ENCODE measurements at places on chromosomes 16 and 17. TPM values are rescaled to one million over a fixed set of nuclear protein-coding genes. Genes with fewer than 3 reads are reported as not detected.

DNA sequence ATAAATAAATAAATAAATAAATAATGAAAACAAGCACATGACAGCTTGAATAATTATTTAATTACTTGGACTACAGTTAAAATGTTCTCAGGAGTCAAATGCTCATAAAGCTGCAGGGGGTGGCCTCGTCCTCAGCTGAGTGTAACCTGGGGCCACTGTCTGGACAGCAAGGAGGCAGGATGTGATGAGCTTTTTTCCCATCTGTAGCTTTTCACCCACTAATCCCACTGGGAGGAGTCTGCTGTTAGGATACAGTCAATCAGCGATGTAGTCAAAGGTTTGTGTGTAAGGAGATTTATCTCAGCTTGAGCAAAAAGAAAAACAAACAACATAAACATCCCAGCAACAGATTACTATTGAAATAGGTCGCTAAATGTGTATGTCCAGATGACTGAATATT, 22.5 kb downstream of the ZCCHC14 start:
- no peak for DNase-seq

- no peak for DNase-seq
Measured at GRCh38 chr17:77476931-77477805, 336.4 kb downstream of the SEC14L1 start.

DNA sequence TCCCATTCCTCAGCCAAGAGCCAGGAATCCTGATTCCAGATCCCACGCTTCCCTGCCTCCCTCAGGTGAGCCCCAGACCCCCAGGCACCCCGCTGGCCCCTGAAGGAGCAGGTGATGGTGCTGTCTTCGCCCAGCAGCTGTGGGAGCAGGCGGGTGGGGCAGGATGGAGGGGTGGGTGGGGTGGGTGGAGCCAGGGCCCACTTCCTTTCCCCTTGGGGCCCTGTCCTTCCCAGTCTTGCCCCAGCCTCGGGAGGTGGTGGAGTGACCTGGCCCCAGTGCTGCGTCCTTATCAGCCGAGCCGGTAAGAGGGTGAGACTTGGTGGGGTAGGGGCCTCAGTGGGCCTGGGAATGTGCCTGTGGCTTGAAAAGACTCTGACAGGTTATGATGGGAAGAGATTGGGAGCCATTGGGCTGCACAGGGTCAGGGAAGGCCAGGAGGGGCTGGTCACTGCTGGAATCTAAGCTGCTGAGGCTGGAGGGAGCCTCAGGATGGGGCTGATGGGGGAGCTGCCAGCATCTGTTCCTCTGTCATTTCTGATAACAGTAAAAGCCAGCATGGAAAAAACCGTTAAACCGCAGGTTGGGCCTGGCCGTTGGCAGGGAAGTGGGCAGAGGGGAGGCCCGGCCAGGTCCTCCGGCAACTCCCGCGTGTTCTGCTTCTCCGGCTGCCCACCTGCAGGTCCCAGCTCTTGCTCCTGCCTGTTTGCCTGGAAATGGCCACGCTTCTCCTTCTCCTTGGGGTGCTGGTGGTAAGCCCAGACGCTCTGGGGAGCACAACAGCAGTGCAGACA, at the start of gene SPN:
TSS of gene SPN (plus strand) at position 232 of the 791 bp plus-strand sequence. CDS start at position 714, 482 bp downstream.
- DNase-seq, result peak; percentile 45

- no peak for DNase-seq
Measured at GRCh38 chr17:4711661-4712181, 1.3 kb downstream of the ARRB2 start.

- DNase-seq, result no peak
Measured at GRCh38 chr17:76543482-76543825, 3.6 kb downstream of the PRCD start.

GRCh38 chr17:42675348-42675964, 1.3 kb downstream of the PLEKHH3 start:
- DNase-seq, result no peak

- DNase-seq, result no peak
Measured at GRCh38 chr16:56995136-56995805, 5.9 kb downstream of the NLRC5 start.

GRCh38 chr16:81560979-81561657, 116.5 kb downstream of the CMIP start:
- no peak for DNase-seq

GRCh38 chr16:19780321-19780720, 62.2 kb downstream of the IQCK start:
- no peak for DNase-seq

GRCh38 chr16:67963292-67963661, 5.2 kb downstream of the SLC12A4 start:
- no peak for DNase-seq

DNA sequence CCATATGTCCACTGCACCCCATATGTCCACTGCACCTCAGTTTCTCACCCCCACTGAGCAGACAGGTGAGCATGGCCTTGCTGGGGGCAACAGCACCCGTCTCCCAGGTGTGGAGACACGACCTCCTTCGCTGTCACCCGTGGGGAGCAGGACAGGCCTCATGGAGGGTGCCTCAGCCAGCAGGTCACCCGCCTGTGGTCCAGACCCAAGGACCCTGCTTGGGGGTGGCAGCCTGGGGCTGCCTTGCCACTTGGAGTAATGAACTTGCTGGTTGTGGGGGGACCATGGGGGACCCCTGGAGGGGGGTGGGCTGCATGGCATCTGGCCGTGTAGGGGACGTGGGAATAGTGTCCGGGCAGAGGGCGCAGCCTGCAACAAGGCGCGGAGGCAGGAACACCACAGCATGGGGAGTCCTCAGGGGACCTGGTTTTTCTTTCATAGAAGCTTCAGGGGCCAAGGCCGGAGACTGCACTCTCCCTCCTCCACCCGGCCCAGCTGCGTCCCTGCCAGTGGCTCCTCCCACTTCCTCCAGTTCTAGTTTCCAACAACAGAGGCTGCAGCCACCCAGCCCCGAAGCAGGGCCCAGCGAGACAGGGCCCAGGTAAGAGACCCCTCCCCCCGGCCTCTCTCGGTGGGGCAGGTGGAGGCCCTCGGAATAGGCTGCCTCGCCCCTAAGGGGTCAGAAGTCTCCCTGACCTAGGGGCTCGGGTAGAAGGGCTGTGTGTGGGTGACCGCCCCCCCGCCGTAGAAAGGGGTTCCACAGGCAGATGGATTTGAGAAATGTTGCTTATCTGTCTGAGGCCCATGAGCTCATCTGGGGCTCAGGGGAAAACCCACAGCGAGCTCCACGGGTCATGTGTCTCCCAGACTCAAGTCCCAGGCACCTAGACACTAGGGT, at the start of gene NHLRC4:
TSS of gene NHLRC4 (plus strand) at position 531 of the 898 bp plus-strand sequence. CDS start 1,043 bp downstream, outside the sequence.
- peak; percentile 63 for DNase-seq

- no peak for DNase-seq
Measured at GRCh38 chr16:10497132-10498101, 83.0 kb downstream of the EMP2 start.

GRCh38 chr17:83149029-83149725, 69.8 kb downstream of the METRNL start:
- DNase-seq, result no peak

DNA sequence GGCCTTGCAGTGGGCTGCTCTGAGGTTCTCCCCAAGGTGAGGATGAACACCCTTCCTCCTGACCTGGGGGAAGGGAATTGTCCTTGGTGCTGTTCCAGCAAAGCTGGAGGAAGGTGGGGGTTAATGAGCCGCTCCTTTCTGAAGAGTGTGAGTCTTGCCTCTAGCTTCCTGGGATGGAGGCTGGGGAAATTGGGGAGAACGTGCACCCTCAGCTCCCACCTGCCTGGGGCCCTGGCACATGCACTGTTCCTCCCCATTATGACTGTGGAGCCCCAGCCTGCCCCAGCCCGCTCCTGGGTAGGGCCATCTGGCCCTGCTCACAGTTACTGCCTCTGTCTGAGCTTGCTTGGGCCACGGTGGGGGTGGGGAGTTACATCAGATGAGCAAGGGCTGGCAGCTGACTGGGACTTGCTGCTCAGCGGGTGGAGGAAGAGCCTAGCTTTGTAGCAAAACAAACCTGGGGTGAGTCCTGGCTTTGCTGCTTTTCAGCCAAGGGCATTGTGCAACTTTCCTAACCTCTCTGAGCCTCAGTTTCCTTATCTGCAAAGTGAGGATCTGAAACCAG, 11.1 kb downstream of the TNS4 start:
- no peak for DNase-seq

GRCh38 chr16:56691885-56692284, 9.6 kb downstream of the MT1X start:
- no peak for DNase-seq

DNA sequence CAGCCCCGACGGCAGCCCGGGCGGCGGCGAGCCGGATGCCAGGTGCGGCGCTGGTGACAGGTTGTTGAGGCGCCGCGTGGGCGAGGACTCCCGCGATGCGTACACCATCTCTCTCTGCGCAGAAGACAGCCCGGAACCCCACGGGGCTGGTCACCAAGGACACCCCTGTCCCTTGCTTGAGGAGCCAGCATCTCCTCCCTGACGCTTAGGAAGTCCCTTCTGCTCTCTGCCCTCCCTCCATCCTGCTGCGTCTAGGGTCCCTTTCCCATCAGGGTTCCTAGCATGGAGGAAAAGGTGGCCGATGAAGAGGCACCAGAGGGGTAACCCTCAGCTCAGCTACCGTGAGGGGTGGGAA, 43.6 kb downstream of the SRCIN1 start:
- no peak for DNase-seq

GRCh38 chr16:9791556-9791955, 390.7 kb downstream of the GRIN2A start:
- DNase-seq, result no peak

GRCh38 chr17:43193251-43193650, 18.4 kb upstream of the TMEM106A start:
- DNase-seq, result no peak

- DNase-seq, result no peak
Measured at GRCh38 chr17:81021531-81022343, 13.2 kb upstream of the BAIAP2 start.

- DNase-seq, result no peak
Measured at GRCh38 chr16:55248494-55248893, 75.5 kb upstream of the IRX6 start.

DNA sequence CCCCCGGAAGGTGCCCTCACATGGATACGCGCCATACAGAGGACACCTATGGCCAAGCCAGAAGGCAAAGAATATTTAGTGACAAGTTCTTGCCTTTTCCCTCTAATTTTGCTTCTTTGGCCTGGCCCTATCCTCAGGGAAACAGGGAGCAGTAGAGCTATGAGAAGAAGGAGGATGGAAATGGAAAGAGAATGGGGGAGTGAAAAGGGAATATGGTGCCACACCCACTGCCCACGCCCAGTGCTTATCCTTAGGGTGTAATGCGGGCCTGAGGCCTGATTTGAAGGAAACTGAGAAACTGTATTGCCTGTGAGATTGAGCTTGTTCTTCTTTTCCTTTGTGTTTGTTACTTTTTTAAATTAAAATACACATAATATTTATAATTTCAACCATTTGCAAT, 255.1 kb downstream of the HS3ST3A1 start:
- DNase-seq, result no peak

GRCh38 chr17:27670791-27671590, 40.0 kb downstream of the LGALS9 start:
- peak; percentile 50 for DNase-seq

- peak; percentile 93 for DNase-seq
Measured at GRCh38 chr17:19766421-19767270, 18.5 kb upstream of the ALDH3A1 start.

- no peak for DNase-seq
Measured at GRCh38 chr16:67750466-67750865, 31.4 kb upstream of the GFOD2 start.

DNA sequence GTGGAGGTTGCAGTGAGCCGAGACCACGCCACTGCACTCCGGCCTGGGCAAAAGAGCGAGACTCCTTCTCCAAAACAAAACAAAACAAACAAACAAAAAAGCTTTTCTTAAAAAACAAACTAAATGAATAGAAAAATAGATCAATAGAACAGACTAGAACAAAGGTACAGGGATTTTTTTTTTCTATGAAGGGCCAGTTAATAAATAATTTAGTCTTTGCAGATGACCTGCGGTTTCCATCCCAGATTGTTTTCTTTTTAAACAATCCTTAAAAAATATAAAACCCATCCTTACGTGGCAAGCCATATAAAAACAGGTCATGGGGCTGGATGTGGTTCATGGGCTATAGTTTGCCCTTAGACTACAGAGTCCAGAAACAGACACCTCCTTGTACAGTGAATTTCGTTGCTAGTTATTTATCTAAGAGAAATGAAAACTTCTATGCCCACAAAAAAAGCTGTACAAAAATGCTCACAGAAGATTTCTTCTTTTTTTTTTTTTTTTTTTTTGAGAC, 45.4 kb downstream of the CREBBP start:
- DNase-seq, result no peak

DNA sequence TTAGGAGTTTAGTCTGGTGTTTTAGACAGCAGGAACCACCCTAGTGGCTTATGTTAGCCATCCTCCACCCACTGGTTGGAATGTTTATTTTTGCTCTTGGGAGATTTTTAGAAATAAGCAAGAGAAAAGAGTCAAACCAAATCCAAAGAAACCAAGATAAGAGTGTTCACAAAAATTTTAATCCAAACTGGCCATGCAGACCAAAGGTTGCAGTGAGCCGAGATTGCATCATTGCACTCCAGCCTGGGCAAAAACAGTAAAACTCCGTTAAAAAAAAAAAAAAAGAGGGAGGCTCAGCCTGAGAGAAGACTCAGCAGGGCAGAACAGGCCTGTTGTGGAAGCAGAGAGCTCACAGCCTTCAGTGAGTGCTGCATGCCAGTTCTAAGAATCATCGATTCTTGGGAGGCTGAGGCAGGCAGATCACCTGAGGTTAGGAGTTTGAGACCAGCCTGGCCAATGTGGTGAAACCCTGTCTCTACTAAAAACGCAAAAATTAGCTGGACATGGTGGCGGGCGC, 12.2 kb upstream of the C16orf54 start:
- DNase-seq, result no peak

DNA sequence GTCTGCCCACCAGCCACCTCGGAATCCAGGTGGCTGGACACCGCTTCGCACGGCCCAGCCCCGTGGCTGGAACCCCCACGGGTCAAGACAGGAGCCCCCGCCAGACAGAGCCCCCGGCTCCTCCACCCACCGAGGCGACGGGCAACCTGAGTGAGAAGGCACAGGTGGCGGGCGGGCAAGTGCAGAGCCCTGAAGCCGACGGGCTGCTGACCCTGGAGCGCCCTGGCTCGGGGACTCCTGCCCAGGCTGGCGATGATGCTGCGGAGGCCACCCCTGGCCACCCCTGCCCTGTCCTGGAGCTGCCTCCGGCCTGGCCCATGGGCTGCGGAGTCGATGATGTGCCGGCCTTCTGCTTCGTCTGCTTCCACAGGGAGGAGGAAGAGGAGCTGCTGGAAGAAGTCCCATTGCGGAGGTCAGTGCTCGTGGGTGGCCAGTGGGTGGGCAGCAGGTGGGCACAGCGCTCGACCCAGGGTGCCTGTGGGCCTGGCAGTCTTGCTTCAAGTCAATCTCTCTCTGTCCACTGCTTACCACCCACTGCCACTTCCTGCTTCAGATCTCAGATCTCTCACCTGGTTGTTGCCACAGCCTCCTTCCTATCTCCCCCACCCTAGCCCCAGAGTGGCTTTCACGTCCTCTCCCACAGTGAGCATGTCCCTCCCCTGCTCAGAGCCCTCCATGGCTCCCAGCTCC, 33.1 kb upstream of the SBK1 start:
- no peak for DNase-seq

HEXIM1 gene
- 50.9 TPM for total RNA-seq

RCVRN gene
- not detected for total RNA-seq

NACA2 gene
- not detected for total RNA-seq

ADAM11 gene
- total RNA-seq, result 1.3 TPM

TBC1D3G gene
- total RNA-seq, result not detected

PRSS36 gene
- total RNA-seq, result 1.1 TPM

AATK gene
- total RNA-seq, result 0.30 TPM

PRAC2 gene
- total RNA-seq, result not detected

PRDM7 gene
- not detected for total RNA-seq

NPIPB6 gene
- 2.3 TPM for total RNA-seq

TEKT1 gene
- total RNA-seq, result not detected

TMEM98 gene
- total RNA-seq, result not detected

DNAAF1 gene
- not detected for total RNA-seq

SLC16A6 gene
- total RNA-seq, result 0.39 TPM

CCL5 gene
- total RNA-seq, result 14.7 TPM

SPHK1 gene
- 7.1 TPM for total RNA-seq

DYNLRB2 gene
- not detected for total RNA-seq

All from activated naive CD4-positive, alpha-beta T cell treated with anti-CD3 and anti-CD28 coated beads, Interleukin-2, amount 50 U/mL, for 72 hours (primary cell).